Glutamatergic neuron (in vitro differentiated cells): ENCODE measurements at places on chromosomes 6 and 20. TPM values are rescaled to one million over a fixed set of nuclear protein-coding genes. Genes with fewer than 3 reads are reported as not detected.
A peak's percentile ranks its signal among the peaks of the same experiment; 100 is the strongest.

DNA sequence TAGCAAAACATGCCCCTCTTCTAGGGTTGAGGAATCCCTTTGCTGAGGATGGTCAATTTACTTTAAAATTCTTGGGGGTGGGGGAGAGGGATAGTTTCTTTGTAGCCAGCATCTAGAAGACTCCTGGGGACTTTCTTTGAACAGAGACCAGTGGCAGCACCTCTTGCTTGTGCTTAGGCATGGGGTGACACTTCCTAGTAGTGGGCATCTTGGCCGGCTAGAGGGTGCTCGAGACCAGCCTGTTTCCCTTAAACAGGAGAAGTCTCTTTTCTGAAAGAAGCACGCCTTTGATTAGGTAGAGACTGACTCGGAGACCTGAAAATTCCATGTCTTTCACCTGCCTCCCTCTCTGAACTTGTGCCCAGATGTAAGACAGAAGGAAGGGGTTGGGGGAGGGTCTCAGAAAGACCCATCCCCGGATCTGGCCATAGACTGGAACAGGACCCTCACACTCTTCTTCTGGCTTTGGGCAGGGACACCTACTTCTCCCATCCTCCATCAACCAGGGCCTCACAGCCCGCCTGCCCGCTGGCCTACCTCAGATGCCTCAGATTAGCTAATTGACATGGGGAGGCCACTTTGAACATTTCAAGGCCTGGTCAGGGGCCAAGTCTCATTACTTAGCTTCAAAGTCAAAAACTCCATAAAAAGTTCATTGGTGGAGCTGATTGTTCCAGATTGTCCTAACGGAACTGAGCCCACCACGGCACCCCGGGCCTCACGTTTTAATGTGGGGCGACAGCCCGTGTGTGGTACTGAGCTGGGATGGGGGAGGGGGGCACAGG, 172.2 kb downstream of the CDC5L start:
- DNase-seq: no peak

DNA sequence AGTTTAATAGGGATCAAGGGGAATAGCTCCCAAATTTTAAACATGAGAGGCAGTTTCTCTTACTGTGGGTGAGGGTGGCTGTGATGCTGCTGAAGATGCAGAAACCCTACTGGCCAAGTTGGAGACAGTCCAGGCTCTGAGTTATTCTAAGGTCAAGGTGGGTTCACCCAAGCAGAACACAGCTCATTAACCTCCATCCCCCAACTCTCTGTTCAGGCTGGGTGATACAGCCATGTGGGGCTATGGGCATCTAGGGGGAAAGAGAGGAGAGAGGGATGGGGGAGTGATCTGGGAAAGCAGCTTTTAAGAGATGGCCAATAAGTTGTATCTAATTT, 18.9 kb upstream of the TRAM2 start:
- DNase-seq: no peak

DNA sequence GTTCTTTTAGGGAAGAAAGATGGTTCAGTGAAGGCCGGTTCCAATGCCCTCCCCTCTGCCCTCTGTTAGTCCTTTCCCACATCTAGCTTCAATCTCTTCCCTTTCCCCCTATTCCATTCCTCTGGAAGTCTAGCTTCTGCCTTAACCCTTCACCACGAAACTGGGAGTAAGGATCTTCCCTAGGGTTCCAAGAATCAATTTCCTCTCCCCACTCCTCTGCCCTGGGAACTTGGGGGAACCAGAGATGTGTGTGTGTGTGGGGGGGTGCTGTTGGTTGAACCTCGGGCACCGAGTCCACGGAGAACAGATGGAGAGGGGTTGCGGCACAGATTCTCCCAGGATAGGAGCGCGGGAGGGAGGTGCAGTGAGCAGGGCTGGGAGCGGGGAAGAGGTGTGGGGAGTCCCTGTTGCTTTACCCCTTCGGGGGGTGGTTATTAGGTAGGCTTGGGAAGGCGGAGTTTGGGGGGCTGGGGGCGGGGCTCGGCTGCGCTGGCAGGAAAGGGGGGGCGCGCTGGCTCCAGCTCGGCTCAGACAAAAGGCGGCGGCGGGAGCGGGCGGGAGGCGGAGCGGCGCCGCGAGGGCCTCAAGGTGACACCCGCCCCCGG, at the start of gene TMEM151B:
Gene TMEM151B (plus strand): TSS at position 530 of the 605 bp plus-strand sequence. CDS start 293 bp downstream, outside the sequence.
- DNase-seq: peak; percentile 61

The C20orf144 gene
- not detected for total RNA-seq

The COL11A2 gene
- total RNA-seq: 3.8 TPM

- peak; percentile 88 for DNase-seq
Measured at GRCh38 chr20:62382306-62383198, 4.4 kb upstream of the RPS21 start.
